ENCODE measurements at places on chromosomes 7 and 10. TPM values are rescaled to one million over a fixed set of nuclear protein-coding genes. Genes with fewer than 3 reads are reported as not detected.

Gene SAP25
- total RNA-seq: 1.9 TPM

Gene GRM8
- total RNA-seq: 0.83 TPM

Gene EEPD1
- total RNA-seq: 15.3 TPM

Gene CLRN3
- total RNA-seq: not detected

Gene VWC2
- not detected for total RNA-seq

Gene LIPN
- total RNA-seq: 0.34 TPM

Gene ZNF32
- 27.8 TPM for total RNA-seq

Gene ERCC6
- 18.9 TPM for total RNA-seq

Gene CFAP70
- 11.2 TPM for total RNA-seq

Gene ADAM12
- 1.3 TPM for total RNA-seq

Gene AGMO
- 0.74 TPM for total RNA-seq

DNA sequence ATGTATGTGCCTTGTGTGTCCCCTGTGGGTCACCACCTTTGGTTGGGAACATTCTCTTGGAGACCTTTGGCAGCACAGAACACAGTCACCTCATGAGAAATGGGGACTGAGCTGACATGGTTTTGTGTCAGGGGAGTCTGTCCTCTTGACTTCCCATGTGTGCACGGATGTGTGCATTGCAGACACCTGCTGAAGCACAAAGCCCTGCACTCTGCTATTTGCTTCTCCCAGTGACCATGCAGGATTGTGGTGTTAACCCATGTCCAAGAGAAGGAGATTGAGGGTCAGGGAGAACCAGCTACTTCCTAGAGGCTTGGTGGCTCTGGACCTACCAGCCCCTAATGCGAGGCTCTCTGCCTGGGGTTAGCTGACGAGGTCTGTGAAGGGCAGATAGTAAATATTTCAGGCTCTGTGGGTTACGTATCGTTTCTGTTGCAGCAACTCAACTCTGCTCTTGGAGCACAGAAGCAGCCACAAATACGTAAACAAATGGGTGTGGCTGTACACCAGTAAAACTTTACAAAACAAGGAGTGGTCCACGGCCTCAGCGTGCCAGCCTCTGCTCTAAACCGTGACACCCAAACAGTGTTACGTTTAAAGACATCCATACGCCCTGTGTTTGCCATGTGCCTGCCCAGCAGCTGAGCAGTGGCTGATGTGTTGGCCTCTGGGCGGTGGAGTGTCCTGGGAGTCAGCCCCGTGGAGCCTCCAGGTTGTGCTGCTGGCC lies 51.7 kb downstream of the ADCY1 start:
- DNase-seq: no peak

GRCh38 chr7:128791972-128792327 lies 182 bp downstream of the CCDC136 start:
- DNase-seq: peak; percentile 12

DNA sequence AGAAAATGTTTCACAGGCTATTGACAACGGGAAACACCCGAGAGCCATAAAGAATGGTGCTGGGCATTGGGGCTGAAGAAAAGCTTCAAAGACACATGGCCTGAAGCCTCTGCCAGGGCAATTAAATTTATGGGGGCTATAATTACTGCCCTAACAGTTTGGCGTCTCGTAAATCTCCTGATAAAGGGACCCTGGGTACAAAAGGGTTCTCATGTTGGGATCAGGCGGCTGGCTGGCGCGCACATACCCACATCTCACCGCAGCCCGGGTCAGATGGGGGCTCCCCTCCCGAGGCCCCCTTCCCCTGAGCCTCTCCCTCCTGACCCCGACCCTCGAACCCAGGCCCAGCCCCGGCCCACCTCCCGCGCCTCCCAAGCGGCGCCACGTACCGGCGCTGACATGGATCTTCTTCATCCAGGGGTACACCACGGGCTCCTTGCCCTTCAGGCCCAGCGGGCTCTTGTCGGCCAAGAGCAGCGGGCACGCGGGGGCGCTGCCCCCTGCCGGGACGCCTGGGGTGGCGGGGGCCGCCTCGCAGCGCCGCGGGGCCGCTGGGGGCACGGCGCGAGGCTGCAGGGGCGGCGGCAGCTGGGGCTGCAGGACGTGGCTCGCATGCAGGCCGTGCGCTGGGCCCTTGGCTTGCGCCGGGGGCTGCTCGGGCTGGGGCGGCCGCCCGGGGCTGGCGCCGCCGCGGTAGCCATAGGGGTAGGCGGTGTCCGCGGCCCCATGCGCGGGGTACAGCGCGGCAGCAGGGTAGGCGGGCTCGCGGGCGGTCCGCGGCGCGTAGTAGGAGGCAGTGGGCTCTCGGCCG lies 623 bp downstream of the HOXA4 start:
- no peak for DNase-seq

GRCh38 chr10:87578160-87578841 lies 73.6 kb downstream of the MINPP1 start:
- no peak for DNase-seq

GRCh38 chr7:48660306-48660870 lies 264.0 kb upstream of the CDC14C start:
- peak; percentile 97 for DNase-seq

GRCh38 chr7:130489140-130489983 lies 2.5 kb upstream of the MEST start:
- peak; percentile 71 for DNase-seq

- DNase-seq: no peak
Observed at GRCh38 chr7:66583490-66584110, 45.1 kb upstream of the KCTD7 start.

DNA sequence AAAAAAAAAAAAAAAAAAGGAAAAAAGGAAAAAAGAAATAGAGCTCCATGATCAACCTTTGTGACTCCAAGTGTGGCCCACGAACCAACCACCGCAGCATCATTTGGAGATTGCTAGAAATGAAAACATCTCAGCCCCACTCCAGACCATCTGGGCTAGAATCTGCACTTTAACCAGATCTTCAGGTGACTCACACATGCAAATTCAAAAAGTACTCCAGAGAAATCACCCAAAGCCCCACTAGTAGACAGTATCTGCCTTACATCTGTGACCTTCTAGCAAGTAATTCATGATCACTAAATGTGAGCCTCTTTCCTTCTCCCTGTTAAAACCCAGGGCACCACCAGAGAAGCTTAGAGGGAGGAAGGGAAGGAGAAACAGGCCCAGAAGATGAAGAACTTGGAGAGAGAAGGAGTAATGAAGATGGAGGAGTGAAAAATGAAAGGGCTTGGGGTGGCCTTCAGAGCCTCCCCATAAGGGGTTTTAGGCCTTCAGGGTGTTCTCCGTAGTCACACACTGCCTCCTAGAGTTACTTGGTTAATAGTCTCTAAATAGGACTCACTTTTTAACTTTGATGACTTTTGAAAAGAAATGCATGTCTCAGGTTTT lies 94.0 kb downstream of the SLC37A3 start:
- peak; percentile 34 for DNase-seq

DNA sequence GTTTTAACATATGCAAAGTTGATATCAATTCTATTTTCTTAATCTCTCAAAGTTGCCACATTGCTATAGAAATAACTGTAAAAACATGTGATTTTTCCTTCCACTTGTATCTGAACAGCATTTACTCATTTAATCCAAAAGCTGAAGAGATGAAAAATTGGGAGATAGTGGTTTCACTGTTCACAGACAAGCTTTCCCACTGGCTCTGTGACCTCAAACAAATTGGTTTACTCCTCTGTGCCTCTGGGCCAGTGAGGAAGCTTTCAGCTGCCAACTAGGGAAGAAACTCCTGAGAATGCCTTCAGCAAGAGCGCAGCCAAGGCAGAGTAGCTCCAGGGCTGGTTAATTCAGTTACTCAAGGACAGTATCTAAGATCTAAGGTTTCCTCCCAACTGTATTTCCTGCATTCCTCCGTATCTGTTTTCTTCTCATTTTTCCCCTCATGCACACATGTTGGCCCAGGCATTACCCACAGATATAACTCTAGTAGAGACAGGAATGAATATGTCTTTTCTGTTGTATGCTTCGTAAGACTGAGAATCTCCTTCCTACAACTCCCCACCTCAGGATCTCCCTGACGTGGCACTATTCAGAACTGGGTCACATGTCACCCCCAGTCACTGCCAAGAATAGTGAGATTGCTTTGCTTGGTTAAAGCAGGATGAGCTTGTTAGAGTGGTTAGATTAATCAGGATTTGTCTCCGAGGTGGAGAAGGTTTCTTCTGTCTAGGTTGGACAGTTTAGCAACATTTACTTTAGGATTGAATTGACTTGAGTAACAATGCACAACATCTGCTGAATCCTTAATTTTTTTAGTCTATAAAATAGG lies 315.7 kb downstream of the NRG3 start:
- DNase-seq: no peak

- DNase-seq: no peak
Observed at GRCh38 chr10:48802611-48803071, 118.0 kb downstream of the WDFY4 start.

DNA sequence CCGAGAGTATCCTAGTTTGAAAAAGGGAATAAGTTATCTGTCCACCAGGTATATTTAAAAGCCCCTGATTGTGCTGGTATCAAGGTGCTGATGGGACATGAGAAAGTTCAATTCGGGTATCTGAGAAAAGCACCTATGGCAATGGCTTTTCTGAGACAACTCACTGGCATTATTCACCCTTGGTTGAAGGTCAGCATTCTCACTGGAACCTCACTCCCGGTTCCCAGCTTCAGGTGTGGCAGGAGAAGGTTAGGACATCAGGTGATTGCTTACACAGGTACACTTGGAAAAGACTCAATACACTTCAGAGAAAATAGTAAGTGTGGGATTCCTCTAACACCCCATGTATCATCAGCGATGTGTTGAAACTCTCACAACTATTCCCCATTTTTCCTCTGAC lies 643.1 kb downstream of the INHBA start:
- no peak for DNase-seq

GRCh38 chr7:45048748-45049147 lies 40.0 kb downstream of the NACAD start:
- no peak for DNase-seq

DNA sequence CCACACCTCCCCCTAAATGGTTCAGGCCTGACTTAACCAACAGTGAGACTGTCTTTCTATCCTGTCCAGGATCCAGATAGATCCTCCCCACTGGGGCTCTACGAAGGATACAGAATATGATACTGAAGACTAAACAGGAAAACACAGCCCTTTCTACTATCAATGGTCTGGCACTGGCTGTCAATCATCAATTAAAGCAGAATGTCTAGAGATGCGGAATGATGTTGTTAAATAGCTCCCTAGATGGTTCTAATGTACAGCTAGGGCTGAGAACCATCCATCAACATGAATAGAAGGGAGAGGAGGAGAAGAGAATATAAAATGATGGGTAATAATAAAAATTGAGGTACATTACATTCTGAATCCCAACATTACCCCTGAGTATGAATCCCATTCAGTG lies 314.3 kb upstream of the CELF2 start:
- DNase-seq: no peak

DNA sequence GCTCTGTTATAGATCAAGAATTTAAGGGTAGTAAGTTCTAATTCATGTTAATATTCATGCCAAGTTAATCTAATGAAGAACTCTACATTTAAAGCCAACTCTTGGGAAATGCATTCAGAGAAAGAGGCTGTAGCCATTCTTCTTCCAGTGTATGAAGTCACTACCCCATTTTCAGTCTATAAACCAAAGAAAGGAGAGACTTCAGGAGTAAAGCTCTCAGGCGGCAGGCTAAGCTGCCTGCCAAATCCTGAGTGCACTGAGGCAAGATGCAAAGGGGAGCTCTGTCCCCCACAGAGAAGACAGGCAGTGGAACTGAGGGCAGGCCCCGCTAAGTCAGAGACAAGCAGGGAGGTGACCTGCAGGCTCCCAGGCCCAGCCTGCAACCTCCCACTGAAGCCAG lies 41.5 kb downstream of the SLIT1 start:
- DNase-seq: peak; percentile 46

DNA sequence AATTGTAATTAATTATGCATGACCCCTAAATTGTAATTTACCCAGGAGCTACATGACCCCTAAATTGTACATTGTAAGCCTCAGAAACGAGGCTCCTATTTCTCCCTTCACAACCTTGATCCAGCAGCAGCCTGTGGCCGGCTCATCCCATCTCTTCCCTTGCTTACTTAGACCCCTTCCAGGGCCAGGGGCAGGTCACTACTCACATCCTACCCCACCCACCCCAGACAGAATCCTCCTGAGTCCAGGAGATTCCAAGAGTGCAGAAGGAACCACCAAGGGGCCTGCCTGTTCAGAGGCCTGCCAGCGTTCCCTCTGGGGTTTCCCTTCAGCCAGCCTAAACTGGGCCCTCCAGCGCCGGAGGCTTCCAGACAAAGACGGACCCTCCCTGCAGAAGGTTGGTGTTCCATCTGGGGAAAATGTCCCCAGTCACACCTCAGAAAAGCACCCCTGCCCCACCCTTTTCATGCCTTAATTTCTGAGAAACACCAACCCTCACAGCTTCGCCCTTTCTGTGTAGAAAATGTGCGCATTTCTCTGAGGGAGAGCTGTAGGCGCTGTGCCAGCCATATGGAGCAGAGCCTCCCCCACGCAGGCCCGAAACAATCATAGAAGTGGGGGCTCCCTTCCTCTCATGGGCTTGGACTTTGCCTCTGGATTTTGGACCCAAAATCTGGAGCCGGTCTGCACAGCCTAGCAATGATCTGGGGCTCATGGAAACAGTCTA lies 19.2 kb downstream of the LEP start:
- no peak for DNase-seq

GRCh38 chr10:6964543-6964942 lies 384.5 kb upstream of the PRKCQ start:
- no peak for DNase-seq

DNA sequence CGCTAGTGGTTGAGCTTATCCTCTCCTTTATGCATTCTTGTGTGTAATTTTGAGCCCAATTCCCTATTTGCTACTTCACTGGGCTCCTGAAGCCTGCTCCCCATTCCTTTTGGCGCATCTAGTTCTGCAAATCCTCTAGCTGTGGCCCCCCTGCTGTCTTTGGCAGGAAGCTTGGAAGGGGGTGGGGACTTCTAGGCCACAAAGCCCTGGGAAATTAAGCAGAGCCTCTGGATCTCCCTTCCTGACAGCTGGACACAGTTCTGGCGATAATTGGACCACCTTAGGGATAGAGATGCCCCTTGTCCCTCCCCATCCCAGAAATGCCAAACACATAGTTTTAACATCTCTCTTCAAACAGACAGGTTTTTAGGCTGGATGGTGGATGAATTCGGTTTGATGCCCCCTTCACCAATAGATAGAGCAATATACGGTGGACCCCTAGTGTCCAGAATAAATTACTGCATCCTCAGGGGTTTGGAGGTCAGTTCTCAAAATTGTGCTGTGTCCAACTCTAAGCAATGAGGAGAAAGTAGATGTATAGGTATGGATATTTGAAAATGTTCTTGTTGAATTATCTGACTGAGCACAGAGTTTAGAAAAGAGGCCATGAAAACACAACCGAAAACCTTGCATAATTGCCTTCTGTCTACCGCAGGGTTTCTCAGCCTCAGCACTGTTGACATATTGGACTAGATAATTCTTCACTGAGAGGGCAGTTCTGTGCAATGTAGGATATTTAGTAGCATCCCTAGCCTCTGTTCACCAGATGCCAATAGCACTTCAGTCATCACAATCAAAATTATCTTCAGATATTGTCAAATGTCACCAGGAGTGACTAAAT lies 75.5 kb downstream of the PAPSS2 start:
- DNase-seq: peak; percentile 81

Data from lung (tissue), 17 donors.